ENCODE measurements at places on chromosomes 11 and 22.

DNA sequence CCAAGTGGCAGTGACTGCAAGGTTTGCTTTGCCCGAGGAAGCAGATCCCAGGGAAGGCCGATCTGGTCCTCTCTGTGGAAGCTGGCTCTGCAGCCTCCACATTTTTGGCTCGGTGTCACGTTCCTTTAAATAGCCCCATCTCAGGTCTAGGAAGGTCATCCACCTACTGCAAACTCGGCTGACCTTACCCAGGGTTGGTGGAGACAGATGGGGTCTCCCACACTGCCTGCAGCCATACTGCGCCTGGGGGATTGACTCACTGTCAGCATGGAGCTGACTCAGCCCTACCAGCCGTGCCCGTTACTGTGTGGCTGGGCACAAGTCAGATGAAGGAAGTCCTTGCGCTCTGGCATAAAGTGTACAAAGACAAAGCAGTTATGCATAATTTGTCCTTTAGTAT lies 16.9 kb downstream of the CDPF1 start:
- peak; percentile 15 for DNase-seq

DNA sequence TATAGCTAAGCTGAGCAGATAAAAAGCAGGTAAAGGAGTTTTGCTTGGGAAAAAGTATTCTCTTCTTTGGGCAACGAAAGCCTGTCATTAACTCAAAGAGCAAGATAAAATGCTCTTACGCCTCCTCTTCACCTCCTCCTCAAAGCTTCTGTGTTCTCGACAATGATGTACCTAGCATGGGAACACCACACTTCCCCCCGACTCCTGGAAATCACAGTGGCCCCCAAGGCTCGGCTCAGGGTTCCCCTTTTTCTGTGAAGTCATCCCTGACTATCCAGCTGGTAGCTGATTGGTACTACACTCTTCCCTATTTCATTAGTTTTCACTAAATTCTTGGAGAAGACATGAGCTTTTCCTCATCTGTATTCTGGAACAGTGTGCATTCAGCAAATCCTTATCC lies 336.1 kb downstream of the LARGE1 start:
- no peak for DNase-seq

GRCh38 chr11:105220121-105220520 lies 80.6 kb upstream of the CARD18 start:
- DNase-seq = no peak

DNA sequence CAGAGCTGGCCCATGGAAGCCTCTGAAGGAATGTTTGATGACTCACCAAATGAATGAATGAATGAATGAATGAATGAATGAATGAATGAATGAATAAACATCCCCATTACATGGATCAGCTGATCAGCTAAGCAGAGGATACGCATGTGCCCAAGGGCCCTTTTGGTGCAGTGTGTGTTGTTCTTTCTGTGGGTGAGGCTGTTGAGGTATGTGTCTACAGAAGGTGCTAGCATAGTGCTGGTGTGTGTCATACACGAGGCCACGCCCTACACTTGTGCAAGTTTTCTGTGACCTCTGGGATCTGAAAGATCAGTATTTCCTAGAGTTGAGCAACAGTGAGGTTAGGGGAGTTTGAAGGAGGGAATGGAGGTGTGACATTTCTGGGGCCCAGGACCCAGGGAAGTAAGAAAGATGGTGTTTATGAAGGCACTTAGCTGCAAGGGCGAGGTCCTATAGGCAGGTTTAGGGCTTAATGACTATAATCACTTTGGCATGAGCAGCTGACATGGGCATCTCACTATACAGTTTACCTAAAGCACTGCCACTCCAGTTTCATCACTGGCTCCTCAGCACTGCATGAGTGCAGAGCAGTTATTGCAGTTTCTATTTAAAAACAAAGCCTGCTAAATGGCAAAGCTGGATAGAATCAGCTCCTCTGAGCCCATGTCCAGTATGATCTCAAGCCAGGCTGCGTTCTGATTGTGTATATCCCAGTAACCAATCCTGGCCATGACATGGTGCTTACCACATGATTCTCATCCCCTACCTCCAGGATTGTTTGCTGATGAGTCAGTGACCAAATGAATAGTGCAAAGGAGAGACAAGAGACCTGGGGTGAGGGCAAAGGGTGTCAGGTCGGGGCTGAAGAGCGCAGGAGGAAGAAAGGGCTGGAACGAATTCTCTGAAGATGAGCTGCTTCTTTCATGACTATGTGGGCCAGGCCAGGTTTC lies 36.4 kb upstream of the E2F8 start:
- no peak for DNase-seq

DNA sequence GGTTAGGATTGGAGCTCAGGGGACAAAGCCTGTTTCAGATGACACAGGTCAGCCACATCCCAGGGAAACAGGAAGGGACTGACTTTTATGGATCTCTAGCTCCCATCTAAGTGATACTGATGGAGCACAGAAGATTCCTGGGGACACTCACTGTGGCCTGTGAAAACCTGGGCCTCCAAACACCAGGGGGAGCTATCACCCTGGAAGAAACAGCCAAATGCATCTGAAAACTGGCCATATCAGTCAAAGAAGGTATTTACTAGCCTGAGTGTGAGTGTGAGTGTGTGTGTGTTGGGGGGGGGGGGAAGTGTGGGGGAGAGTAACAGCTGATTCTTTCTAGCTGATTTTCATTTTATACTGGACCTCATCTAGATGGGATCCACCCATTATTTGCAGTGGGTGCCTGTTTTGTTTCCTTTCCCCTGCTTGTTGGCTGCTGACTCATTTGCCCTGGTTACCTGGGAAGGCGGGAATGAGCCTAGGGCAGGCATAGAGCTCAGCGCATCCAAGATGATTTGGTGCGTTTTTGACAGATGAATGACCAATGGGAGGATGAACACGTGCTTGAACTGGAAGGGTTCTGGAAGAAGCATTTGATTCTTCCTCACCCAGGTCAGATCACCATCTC lies 284.0 kb downstream of the KIRREL3 start:
- peak; percentile 39 for DNase-seq

DNA sequence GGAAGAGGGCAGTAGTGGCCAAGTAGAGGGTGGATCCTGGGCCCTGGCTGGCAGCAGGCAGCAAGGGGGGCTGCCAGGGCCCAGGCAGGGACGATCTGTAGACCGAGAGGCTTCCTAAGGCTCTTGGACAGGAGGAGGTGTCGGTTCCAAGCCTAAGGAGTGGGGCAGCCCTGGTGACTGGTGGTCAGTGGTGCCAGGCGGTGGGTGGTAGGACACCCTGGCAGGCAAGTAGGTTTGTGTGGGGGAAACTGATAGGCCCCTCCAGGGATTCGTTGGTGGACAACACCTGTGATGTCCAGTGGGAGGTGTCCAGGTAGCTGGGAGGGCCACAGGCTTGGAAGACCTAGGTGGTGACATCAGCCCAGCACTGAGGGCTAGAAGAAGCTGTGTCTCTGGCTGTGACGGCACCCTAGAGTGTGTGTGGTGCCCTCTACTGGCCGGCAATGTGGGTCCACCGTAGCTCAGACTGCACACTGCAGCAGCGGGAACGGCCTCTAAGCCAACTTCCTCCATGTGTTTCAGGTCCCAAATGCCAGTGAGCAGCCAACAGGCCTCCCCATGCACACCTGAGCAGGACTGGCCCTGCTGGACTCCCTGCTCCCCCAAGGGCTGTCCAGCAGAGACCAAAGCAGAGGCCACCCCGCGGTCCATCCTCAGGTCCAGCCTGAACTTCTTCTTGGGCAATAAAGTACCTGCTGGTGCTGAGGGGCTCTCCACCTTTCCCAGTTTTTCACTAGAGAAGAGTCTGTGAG lies 9.4 kb upstream of the SAMM50 start:
- DNase-seq = peak; percentile 85

GRCh38 chr11:61254403-61255025 lies 13.5 kb downstream of the PGA5 start:
- DNase-seq = peak; percentile 86

DNA sequence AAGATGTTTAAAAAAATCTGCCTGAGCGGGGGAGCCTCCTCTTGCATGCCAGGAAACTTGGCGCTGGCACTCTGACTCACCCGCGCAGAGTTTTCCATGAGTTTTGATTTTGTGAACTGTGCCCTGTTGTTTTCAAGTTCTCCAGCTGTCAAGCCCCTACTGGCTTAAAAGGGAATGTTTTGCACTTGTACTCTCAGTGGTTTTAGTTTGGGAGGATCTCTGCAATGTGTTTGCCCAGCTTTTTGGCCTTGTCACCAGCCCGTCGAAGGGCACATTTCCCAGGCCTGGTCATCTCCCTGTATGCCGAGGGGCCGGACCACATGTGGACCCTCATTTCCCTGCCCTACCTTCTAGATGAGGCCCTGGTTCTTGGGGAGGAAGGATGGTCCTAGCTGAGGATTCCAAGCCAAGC lies 12.2 kb downstream of the MRGPRF start:
- no peak for DNase-seq

- no peak for DNase-seq
Observed at GRCh38 chr11:88414981-88415413, 77.5 kb upstream of the CTSC start.

DNA sequence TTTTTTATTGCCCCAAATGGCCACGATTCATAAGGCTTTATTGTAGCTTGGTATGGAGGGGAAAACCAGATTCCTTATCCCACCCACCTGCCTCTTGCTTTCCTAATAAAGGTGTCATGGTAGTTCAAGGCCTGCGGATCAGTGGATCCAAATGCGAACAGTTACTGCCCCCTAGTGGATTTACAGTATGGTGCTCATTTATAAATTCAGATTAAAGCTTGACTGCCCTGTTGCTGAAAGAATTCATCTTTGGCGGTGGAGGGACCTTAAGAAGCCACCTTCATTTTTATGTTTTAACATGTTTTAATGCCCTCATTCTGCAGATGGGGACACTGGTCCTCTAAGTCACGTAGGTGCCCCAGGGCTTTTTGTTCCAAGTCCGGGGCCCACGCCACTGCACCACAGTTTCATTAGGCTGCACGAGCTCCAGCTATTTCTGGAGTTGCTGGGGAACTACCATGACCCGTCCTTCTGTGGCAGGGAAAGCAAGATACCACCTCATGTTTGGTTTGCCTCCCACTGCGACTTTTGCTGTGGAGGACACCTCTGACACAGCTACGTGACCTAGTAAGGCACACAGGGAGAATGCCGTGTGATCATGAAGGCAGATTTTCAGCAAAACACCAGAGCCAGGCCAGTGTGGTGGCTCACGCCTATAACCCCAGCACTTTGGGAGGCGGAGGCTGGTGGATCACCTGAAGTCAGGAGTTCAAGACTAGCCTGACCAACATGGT lies 15.6 kb upstream of the INCENP start:
- peak; percentile 66 for DNase-seq

DNA sequence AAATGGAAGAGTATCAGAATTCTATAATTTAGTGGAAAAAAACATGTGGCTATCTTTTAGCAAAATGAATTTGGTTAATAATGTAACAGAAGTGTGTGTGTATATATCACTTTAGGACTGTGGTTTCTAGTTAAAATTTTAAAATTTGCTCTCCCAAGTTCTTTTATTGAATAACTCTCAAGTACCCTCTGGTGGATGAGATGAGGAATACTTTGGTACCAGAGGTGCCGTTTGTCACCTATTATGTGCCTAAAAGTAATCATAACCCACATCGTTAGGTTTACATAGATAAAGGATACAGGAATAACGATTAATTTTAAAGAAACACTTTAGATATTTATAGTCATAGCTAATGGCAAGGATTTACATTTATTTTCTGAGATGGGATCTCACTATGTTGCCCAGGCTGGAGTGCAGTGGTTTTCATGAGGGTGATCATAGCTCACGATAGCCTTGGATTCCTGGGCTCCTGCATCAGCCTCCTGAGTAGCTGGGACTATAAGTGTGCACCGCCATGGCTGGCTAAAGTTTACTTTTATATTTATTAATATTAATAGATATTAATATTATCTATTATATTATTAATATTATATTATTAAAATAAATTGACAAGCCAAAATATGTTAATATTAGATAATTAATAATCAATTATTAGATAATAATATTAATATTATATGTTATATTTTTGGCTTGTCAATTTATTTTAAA lies 66.7 kb upstream of the CAPRIN1 start:
- no peak for DNase-seq

GRCh38 chr11:82406611-82407010 lies 327.1 kb downstream of the FAM181B start:
- DNase-seq = no peak

- DNase-seq = no peak
Observed at GRCh38 chr11:118091690-118092089, 4.9 kb upstream of the SMIM35 start.

- DNase-seq = no peak
Observed at GRCh38 chr11:26793487-26793886, 71.6 kb upstream of the SLC5A12 start.

- DNase-seq = no peak
Observed at GRCh38 chr22:38029370-38029769, 27.8 kb upstream of the PICK1 start.

DNA sequence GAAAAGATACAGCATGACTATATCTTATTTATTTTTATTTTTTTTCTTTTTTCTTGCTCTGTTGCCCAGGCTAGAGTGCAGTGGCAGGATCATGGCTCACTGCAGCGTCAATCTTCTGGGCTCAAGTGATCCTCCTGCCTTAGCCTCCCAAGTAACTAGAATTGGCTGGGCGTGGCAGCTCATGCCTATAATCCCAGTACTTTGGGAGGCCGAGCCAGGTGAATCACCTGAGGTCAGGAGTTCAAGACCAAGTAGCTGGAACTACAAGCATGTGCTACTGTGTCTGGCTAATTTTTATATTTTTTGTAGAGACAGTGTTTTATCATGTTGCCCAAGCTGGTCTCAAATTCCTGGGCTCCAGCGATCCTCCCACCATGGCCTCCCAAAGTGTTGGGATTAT lies 28.3 kb upstream of the CCDC134 start:
- DNase-seq = no peak

DNA sequence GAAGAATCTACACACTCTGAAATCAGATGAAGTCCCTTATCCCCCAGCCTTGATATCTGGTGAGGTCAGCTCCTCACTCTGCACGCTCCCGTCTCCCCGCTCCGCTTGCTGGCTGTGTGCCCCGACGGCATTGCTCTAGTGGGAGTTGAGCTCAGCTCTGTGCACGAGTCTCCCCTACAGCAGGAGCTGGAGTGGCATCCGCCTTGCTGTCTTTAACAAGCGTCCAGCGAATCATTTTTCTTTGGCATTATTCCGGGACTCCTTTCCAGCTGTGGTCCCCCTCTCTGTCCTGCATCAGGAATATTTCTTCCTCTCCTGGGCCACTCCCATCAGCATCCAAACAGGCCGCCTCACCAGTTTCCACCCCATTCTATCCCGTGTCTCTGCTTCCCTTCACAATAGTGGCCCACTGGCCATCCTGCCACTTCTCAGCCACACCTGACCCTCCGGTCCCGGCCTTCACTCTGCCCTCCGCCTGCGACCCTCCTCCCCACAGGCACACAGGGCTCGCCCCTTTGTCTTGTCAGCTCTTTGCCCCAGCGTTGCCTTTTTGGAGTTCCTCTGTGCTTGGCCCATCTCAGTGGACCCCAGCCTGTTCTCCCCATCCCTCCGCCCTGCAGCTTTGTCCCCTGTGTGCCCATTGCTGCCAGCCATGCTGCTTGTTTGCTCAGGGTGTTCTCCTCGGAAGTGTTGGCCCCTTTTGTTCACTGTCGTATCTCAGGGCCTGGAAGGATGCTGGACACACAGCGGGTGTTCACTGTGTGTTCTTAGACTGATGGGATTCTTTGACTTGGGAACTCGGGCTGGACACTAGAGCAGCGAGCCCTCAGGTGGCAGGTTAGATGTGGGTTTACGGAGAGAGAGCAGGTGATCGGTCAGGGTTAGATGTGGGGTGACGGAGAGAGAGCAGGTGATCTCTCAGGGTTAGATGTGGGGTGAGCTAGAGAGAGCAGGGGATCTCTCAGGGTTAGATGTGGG lies 441.8 kb downstream of the TBC1D22A start:
- DNase-seq = no peak

GRCh38 chr11:94854770-94855633 lies 86.8 kb downstream of the AMOTL1 start:
- no peak for DNase-seq

All from D341Med (cell line).